ENCODE measurements at places on chromosomes 1 and 21. TPM values are rescaled to one million over a fixed set of nuclear protein-coding genes. Genes with fewer than 3 reads are reported as not detected.

DNA sequence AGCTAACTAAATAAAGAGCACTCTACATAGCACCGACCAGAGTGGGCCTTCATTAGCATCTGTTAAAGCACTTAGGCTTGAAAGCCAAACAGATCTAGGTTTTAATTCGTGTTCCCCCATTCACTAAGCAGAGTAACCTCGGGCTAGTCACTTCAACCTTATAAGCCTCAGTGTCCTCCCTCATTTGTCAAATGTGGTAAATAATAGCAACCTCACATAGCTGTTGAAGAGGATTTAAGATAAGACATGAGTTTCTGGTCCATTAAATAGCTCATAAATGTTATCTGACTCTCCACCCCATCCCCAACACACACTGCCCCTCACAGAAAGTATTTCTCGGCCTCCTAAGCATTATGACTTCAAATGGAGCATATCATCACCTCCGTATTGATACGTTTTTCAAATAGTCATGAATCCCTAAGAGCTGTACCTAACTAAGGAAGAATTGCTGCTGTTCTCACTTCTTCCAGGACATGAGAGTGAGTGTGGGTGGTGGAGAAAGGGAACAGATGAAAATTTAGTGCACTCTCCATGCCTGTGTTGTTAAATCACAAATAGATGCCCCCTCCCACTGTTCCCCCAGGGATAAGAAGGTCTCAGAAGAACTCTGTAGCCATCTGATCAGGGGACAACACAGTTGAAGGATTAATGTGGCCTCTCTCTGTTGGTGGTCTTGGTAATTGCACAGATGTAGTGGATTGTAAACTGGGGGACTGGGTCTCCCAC is 47.6 kb downstream of the PLPP3 start:
- DNase-seq, result no peak

DNA sequence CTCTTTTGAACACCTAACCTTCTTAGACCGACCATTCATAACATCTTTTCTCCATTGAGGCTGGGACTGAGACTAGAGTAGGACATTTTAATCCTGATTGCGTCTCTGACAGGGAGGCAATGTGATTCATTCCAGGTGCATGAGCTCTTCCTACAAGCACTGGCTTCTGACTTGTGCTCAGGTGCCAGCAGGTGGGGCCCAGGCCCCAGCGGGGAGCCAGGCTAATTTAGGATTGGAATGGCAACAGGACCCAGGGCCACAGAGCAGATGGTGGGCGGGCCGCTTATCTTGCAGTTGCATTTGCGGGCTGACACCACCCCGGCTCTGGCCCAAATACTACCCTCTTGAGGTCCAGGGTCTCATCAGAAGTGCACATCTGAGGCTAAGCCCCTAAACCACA is 4.1 kb downstream of the GPA33 start:
- DNase-seq, result no peak

- no peak for DNase-seq
Observed at GRCh38 chr1:210757677-210758076, 376.3 kb downstream of the KCNH1 start.

The ELF3 gene
- total RNA-seq, result not detected

The TMEM82 gene
- not detected for total RNA-seq

Measured in SJSA1 (cell line).